AG04450 (cell line): ENCODE measurements at places on chromosomes 5 and 9. TPM values are rescaled to one million over a fixed set of nuclear protein-coding genes. Genes with fewer than 3 reads are reported as not detected.

Gene HACD4
- 8.5 and 12.1 TPM in 2 replicates for polyA plus RNA-seq

Gene CFAP157
- polyA plus RNA-seq, result 0.14 TPM in 1 of 2 replicates, not detected in the other

Gene PFN3
- polyA plus RNA-seq, result not detected in 2 replicates

Gene ZBED3
- polyA plus RNA-seq, result 7.3 TPM in 2 replicates

Gene MCCC2
- 26.0 and 30.7 TPM in 2 replicates for polyA plus RNA-seq

Gene PCDHA1
- polyA plus RNA-seq, result 0.06 and 0.09 TPM in 2 replicates

Gene BSPRY
- polyA plus RNA-seq, result not detected in 2 replicates

Gene CDKN2A
- polyA plus RNA-seq, result 29.7 and 40.4 TPM in 2 replicates

Gene AHRR
- polyA plus RNA-seq, result 22.3 and 24.6 TPM in 2 replicates

Gene DDX4
- polyA plus RNA-seq, result not detected in 2 replicates

Gene RASEF
- polyA plus RNA-seq, result 0.02 and 0.05 TPM in 2 replicates

Gene PCDHGA9
- polyA plus RNA-seq, result 6.4 and 8.0 TPM in 2 replicates

Gene HCN1
- polyA plus RNA-seq, result not detected in 2 replicates

Gene SPATA31C1
- not detected in 2 replicates for polyA plus RNA-seq

Gene MEGF10
- not detected in 2 replicates for polyA plus RNA-seq

Gene SLC46A2
- not detected in 2 replicates for polyA plus RNA-seq

Gene SLC24A2
- not detected in 2 replicates for polyA plus RNA-seq

Gene GABRP
- polyA plus RNA-seq, result not detected in 2 replicates

Gene AK8
- 0.14 and 0.15 TPM in 2 replicates for polyA plus RNA-seq

Gene BARHL1
- not detected in 2 replicates for polyA plus RNA-seq

Gene NIPAL4
- 0.20 and 0.32 TPM in 2 replicates for polyA plus RNA-seq

Gene PRRC2B
- polyA plus RNA-seq, result 31.8 and 37.3 TPM in 2 replicates

Gene PCDHGA7
- polyA plus RNA-seq, result 2.7 TPM in 2 replicates

Gene SPINK5
- not detected in 2 replicates for polyA plus RNA-seq

Gene PNPLA7
- polyA plus RNA-seq, result 0.26 and 0.42 TPM in 2 replicates

Gene ORM1
- polyA plus RNA-seq, result 0.17 TPM in 1 of 2 replicates, not detected in the other

Gene PCDHA6
- polyA plus RNA-seq, result 0.02 and 0.09 TPM in 2 replicates

Gene TMOD1
- polyA plus RNA-seq, result 0.10 and 0.19 TPM in 2 replicates

Gene INSYN2B
- polyA plus RNA-seq, result 6.1 and 6.8 TPM in 2 replicates

Gene ANKRD31
- polyA plus RNA-seq, result 0.02 and 0.06 TPM in 2 replicates

Gene IL3
- not detected in 2 replicates for polyA plus RNA-seq

Gene ADRB2
- 0.63 and 0.65 TPM in 2 replicates for polyA plus RNA-seq

Gene KIF12
- not detected in 2 replicates for polyA plus RNA-seq

Gene GKAP1
- 2.3 and 4.7 TPM in 2 replicates for polyA plus RNA-seq

Gene POU5F2
- 0.04 and 0.09 TPM in 2 replicates for polyA plus RNA-seq

Gene PTPRD
- polyA plus RNA-seq, result 0.16 and 0.19 TPM in 2 replicates

Gene UIMC1
- polyA plus RNA-seq, result 22.8 and 27.8 TPM in 2 replicates

Gene CENPP
- polyA plus RNA-seq, result 2.2 and 4.4 TPM in 2 replicates

Gene CDC23
- 30.4 and 38.1 TPM in 2 replicates for polyA plus RNA-seq

Gene ARHGEF28
- polyA plus RNA-seq, result 8.8 and 10.0 TPM in 2 replicates

Gene CCDC152
- polyA plus RNA-seq, result 1.3 and 2.1 TPM in 2 replicates

Gene SPOCK1
- polyA plus RNA-seq, result 74.6 and 76.0 TPM in 2 replicates

Gene FABP6
- not detected in 2 replicates for polyA plus RNA-seq

Gene ZNF366
- not detected in 2 replicates for polyA plus RNA-seq

Gene FCN1
- not detected in 2 replicates for polyA plus RNA-seq

Gene LHX3
- polyA plus RNA-seq, result not detected in 2 replicates

Gene CEL
- polyA plus RNA-seq, result 0.24 and 0.41 TPM in 2 replicates

Gene SH2D3C
- polyA plus RNA-seq, result not detected in 2 replicates

Gene PCDHAC2
- polyA plus RNA-seq, result not detected in 2 replicates
